NCI-H1092 (cell line): ENCODE measurements at places on chromosomes 12 and 14.

DNA sequence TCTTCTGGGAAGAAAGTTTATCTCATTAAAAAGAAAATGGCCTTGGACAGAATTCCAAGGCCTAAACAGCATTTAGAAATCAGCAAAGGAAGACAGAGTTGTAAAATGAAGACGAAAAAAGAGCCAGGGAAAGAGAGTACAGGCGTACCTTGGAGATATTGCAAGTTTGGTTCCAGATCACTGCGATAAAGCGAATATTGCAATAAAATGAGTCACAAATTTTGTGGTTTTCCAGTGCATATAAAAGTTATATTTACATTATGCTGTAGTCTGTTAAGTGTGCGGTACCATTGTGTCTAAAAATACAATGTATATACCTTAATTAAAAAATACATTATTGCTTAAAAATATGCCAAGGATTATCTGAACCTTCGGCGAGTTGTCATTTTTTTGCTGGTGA lies 9.0 kb downstream of the PCNX1 start:
- no peak for DNase-seq

GRCh38 chr14:69662636-69663299 lies 51.4 kb downstream of the SUSD6 start:
- no peak for DNase-seq

GRCh38 chr12:28217805-28218204 lies 27.5 kb downstream of the CCDC91 start:
- no peak for DNase-seq

DNA sequence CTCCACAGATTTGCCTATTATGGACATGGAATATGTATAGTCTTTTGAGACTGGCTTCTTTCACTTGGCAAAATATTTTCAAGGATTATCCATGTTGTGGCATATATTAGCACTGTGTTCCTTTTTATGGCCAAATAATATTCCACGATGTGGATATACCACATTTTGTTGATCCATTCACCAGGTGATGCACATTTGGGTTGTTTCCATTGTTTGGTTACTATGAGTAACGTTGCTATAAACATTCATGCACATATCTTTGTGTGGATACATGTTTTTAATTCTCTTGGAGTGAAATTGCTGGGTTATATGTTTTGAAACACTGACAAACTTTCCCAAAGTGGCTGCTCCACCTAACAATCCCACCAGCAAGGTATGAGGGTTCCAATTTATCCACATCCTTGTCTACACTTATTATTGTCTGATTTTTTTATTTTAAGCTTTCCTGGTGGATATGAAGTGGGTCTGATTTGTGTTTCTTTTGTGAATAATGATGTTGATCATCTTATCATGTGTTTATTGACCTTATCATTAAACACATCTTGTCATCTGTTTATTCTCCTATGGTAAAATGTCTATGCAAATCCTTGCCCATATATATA lies 116.2 kb upstream of the FRMD6 start:
- DNase-seq = no peak

GRCh38 chr14:75495399-75495798 lies 26.9 kb upstream of the BATF start:
- DNase-seq = no peak

DNA sequence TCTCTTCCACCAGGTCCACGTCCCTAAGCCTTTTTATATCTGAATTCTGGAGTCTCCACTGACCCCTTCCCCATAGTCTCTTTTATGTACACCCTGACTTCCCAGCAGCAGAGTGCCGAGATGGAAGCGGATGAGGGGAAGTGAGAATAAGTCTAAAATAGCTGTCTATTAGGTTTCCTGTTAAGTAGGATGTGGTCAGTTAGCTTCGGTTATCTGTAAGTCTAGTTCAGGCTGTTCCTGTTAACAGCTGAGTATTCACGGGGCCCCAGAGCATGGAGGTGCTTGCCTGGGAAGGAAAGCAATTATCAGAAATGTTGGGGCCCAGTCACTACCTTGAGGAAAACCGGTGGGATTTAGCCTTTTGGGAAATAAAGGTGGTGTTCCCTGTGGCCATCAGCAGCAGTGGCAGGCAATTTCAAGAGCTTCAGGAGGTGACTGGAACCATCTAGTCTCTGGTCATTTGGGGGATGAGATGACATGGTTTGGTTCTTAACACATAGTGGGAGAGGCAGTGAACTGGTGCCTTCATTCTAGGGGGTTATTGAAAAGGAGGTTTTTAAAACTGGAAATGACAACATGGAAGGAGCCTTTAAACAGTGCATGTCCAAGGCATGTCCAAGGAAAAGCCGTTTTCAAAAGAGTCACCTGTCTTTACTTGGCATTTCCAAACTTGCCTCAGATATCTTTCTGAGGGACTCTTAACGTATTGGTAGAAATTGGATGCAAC lies 21.8 kb downstream of the CHST11 start:
- DNase-seq = no peak

- DNase-seq = no peak
Measured at GRCh38 chr14:39731912-39732311, 299.7 kb upstream of the FBXO33 start.
